ENCODE measurements at places on chromosomes 12 and 14.

- no peak for DNase-seq
- no peaks in the 10 kb centered on the region for H3K36me3 ChIP-seq
- H3K27ac ChIP-seq = no peak overlapping the region
- no peaks in the 10 kb centered on the region for H3K4me1 ChIP-seq
- H3K27me3 ChIP-seq = no peaks in the 10 kb centered on the region
Observed at GRCh38 chr14:27712364-27712763, 1054.2 kb upstream of the FOXG1 start.

DNA sequence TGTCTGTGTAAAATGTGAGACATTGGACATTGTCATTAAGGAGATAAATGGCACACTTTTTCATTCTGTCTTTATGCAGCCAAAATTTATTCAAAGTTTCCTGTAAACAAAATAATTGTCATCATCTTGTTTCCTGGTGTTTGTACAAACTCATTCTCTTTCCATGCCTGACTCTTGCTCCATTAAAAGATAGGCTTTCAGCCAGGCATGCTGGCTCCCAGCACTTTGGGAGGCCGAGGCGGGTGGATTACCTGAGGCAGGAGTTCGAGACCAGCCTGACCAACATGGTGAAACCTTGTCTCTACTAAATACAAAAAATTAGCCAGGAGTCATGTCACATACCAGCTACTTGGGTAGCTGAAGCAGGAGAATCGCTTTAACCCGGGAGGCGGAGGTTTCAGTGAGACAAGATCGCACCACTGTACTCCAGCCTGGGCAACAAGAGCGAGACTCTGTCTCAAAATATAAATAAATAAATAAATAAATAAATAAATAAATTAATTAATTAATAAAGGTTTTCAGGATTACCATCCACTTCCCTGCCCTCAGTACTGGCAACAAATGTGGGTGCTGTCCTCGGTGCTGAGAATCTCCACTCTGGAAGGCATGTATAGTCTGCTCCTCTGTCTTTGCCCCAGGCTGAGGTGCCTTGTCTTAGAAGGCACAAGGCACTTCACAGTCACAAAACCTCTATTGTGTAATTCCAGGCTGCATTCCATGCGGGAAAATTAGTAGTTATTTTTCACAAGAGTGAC lies 83.2 kb downstream of the PAH start:
- no peaks in the 10 kb centered on the region for H3K27me3 ChIP-seq
- H3K4me1 ChIP-seq = no peaks in the 10 kb centered on the region
- peak; percentile 24 for DNase-seq
- H3K27ac ChIP-seq = no peak overlapping the region
- H3K36me3 ChIP-seq = no peaks in the 10 kb centered on the region

DNA sequence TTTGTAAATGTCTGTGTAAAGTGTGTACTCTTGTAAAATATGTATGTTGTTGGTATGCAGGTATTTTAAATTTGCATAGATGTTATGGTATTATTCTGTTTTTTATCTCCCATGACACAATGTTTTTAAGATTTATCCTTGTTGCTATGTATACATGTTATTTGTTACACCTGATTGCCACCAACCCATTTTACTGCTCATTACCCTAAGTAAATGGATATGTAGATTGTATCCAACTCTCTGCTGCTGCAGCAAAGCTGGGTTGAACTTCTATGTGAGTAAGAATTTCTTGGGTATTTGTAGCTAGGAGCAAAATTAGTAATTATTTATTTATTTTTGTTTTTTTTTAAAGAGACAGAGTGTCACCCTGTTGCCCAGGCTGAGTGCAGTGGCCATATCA lies 6.2 kb downstream of the APAF1 start:
- no peak overlapping the region for H3K4me3 ChIP-seq
- no peaks in the 10 kb centered on the region for H3K36me3 ChIP-seq
- DNase-seq = no peak
- no peaks in the 10 kb centered on the region for H3K4me1 ChIP-seq
- H3K27me3 ChIP-seq = no peaks in the 10 kb centered on the region
- no peak overlapping the region for H3K27ac ChIP-seq

GRCh38 chr12:126247936-126248335 lies 1182.7 kb downstream of the AACS start:
- H3K27me3 ChIP-seq = no peaks in the 10 kb centered on the region
- no peak overlapping the region for H3K4me3 ChIP-seq
- no peak overlapping the region for H3K27ac ChIP-seq
- no peaks in the 10 kb centered on the region for H3K4me1 ChIP-seq

GRCh38 chr12:64995816-64996215 lies 125.3 kb downstream of the WIF1 start:
- no peaks in the 10 kb centered on the region for H3K27me3 ChIP-seq
- H3K27ac ChIP-seq = no peak overlapping the region
- no peaks in the 10 kb centered on the region for H3K36me3 ChIP-seq
- H3K4me3 ChIP-seq = no peak overlapping the region
- H3K4me1 ChIP-seq = no peaks in the 10 kb centered on the region

- no peak overlapping the region for H3K27ac ChIP-seq
- no peaks in the 10 kb centered on the region for H3K27me3 ChIP-seq
- no peaks in the 10 kb centered on the region for H3K36me3 ChIP-seq
- no peak overlapping the region for H3K4me3 ChIP-seq
Observed at GRCh38 chr12:94285943-94286582, 137.7 kb downstream of the PLXNC1 start.

GRCh38 chr14:51856792-51857296 lies 3.6 kb upstream of the GNG2 start:
- H3K36me3 ChIP-seq = no peaks in the 10 kb centered on the region
- no peaks in the 10 kb centered on the region for H3K27me3 ChIP-seq
- no peak overlapping the region for H3K4me3 ChIP-seq
- no peak for DNase-seq
- peaks cover 3% of the 10 kb centered on the region for H3K4me1 ChIP-seq

DNA sequence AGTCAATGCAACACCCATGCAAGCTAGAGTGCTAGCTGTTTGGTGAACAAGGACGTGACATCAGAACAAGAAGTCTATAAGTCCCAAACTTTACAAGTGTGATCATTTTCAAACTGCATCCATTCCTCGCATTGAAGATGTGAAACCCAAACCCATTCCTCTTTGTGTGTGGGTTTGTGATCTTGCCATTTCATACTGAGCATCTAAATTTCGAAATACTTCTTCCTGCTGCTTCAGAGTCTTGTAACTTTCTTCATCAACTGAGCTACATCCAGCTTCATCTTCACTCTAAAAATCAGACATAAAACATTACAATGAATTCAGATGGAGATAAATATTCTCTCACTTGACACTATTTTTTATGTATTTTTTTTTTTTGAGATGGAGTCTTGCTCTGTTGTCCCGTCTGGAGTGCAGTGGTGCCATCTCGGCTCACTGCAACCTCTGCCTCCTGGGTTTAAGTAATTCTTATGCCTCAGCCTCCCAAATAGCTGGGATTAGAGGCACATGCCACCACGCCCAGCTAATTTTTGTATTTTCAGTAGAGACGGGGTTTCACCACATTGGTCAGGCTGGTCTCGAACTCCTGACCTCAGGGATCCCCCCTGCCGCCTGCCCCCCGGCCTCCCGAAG lies 4.8 kb upstream of the ZCCHC8 start:
- H3K27me3 ChIP-seq = no peaks in the 10 kb centered on the region
- H3K4me1 ChIP-seq = no peaks in the 10 kb centered on the region
- no peak overlapping the region for H3K27ac ChIP-seq
- peaks cover 76% of the 10 kb centered on the region for H3K36me3 ChIP-seq
- H3K4me3 ChIP-seq = no peak overlapping the region
- no peak for DNase-seq

- no peak overlapping the region for H3K27ac ChIP-seq
- DNase-seq = no peak
- H3K27me3 ChIP-seq = no peaks in the 10 kb centered on the region
- H3K36me3 ChIP-seq = no peaks in the 10 kb centered on the region
- no peak overlapping the region for H3K4me3 ChIP-seq
- H3K4me1 ChIP-seq = no peaks in the 10 kb centered on the region
Observed at GRCh38 chr12:53224061-53224896, 7.7 kb downstream of the RARG start.

DNA sequence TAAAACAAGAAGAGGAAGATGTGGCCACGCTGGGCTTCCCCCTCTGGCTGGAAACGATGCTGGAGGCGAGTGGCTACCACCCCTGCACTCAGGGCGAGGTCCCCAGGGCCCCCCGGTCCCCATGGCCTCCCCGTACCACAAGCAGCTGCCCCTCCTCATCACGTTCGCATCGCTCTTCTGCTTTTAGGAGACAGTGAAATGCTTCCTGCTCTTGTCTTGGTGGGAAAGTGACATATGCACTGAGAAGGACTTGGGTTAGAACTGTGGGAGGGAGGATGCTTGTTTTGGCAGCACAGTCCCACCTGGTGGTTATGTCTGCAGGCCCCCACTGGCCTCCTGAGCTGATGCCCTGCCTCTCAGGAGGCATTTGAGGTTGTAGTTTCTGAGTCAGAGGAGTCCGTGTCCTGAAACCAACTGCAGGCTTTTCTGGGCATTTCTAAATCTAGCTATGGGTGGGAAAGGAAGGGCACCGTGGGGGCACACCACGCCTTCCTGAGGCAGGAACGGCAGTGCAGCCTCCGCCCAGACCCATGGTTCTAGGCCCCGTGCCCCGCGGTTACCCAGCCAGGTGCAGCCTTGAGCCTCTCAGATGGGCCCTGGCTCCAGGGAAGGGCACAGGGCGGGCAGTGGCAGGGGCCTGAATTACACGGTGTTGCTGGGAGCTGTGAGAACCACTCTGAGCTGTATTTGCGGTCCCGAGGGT lies 139.3 kb downstream of the ADGRD1 start:
- H3K4me3 ChIP-seq = no peak overlapping the region
- no peaks in the 10 kb centered on the region for H3K27me3 ChIP-seq

DNA sequence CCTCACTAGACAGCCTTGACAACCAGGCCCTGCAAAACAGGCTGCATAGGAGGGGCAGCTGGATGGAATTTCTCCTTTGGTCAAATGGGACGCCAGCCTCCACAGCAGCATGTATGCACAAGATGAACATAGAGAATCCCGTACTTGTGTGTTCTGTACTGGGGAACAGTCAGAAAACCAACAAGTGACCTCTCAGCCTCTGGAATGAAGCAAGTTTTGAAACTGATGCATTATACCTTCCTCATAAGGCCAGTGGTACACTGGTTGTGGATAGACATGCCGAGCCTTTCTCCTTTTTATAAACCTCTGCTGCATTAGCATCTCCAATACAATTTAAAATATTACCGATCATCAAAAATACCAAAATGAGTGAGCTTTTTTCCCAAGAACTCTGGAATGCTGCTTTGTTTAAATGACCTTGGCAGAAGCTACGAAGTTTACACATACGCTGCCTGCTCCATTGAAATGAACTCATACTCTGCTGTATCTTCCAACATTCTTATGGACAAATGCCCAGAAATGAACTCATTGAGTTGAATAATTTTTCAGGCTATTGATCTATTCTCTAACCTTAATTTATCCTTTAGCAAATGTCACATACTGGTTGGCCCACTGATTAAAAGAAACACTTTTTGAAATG lies 47.6 kb upstream of the FERMT2 start:
- no peaks in the 10 kb centered on the region for H3K4me1 ChIP-seq
- no peaks in the 10 kb centered on the region for H3K27me3 ChIP-seq
- no peaks in the 10 kb centered on the region for H3K36me3 ChIP-seq
- H3K27ac ChIP-seq = no peak overlapping the region

DNA sequence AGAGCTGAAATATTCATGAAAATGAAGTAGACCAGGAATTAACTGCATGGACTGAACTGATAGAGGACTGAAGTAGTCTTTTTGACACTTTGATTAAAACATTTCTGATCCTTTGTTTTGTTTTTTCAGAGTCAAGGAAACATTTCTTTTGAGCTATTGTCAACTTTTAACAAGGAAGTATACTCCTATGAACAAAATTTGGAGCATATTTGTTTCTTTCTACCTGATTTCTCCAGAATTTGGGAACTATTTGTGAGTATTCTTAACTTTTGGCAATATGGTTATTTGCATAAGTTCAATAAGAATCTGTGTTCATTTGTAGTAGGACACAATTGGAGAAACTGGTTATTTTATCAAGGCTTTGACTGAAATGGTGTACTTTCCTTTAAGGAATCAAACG lies 71.3 kb upstream of the HECTD1 start:
- no peak overlapping the region for H3K4me3 ChIP-seq
- no peaks in the 10 kb centered on the region for H3K27me3 ChIP-seq
- DNase-seq = no peak
- no peaks in the 10 kb centered on the region for H3K4me1 ChIP-seq
- no peak overlapping the region for H3K27ac ChIP-seq

- no peak overlapping the region for H3K4me3 ChIP-seq
- H3K27me3 ChIP-seq = no peaks in the 10 kb centered on the region
- no peaks in the 10 kb centered on the region for H3K4me1 ChIP-seq
Observed at GRCh38 chr14:100605706-100606686, 18.8 kb upstream of the BEGAIN start.

DNA sequence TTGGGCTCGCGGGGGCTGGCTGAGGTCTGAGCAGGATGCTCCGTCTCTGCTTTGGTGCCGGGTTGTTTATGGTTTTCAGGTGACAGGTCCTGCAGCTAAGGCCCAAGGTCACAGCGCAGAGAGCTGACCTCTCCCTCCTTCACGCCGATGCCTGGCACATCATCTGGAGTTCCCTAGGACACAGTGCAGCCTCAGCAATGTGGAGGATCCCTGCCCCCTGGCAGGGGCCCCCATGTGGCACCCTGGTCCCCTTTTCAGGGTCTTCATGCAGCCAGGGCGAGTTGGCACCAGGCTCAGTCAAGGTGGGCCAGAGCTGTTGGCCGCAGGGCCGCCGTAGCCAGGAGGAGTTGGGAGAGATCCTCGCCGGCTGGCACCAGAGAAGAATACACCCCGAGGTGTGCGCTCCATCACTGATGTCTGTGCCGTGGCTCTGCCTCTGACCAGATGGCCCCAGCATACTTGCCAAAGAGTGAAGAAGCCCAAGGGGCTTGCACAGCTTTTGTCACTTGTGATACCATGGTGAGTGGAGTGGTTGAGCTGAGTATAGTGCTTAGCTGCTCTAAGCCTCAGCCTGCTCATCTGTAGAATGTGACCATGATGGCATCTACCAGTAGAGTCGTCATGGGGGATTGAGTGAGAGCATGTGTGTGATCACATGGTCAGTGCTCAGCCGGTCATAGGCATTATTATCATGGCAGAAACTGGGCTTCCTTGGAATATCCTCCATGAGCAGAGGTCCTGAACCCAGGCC lies 11.0 kb downstream of the TPCN1 start:
- peaks cover 36% of the 10 kb centered on the region for H3K36me3 ChIP-seq
- DNase-seq = no peak
- H3K27ac ChIP-seq = peak overlapping the region; percentile 29
- H3K27me3 ChIP-seq = no peaks in the 10 kb centered on the region
- H3K4me3 ChIP-seq = no peak overlapping the region

DNA sequence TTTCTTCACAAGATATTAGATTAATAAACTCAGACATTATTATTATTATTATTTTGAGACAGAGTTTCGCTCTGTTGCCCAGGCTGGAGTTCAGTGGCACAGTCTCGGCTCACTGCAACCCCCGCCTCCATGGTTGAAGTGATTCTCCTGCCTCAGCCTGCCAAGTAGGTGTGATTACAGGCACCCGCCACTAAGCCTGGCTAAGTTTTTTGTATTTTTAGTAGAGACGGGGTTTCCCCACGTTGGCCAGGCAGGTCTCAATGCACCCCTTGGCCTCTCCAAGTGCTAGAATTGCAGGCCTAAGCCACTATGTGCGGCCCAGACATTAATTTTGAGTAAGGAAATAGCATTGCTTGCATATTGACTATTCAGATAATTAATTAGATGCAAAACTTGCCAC lies 554.9 kb upstream of the LRFN5 start:
- H3K36me3 ChIP-seq = no peaks in the 10 kb centered on the region
- no peak overlapping the region for H3K4me3 ChIP-seq
- no peaks in the 10 kb centered on the region for H3K27me3 ChIP-seq
- no peaks in the 10 kb centered on the region for H3K4me1 ChIP-seq
- H3K27ac ChIP-seq = no peak overlapping the region
